ENCODE measurements at places on chromosomes 3 and 15. TPM values are rescaled to one million over a fixed set of nuclear protein-coding genes. Genes with fewer than 3 reads are reported as not detected.

Gene FGF7
- total RNA-seq: under 0.01 TPM

- no peak for DNase-seq
These were observed 23.5 kb downstream of the PYDC2 start for GRCh38 chr3:191484461-191484860.

DNA sequence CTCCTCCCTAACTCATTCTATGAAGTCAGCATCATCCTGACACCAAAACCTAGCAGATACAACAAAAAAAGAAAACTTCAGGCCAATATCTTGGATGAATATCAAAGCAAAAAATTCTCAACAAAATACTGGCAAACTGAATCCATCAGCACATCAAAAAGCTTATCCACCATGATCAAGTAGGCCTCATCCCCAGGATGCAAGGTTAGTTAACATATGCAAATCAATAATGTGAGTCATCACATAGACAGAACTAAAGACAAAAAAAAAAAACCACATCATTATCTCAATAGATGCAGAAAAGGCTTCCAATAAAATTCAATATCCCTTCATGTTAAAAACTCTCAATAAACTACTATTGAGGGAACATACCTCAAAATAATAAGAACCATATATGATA lies 306.8 kb upstream of the TMC3 start:
- DNase-seq: no peak

GRCh38 chr3:67288466-67289106 lies 290.5 kb downstream of the KBTBD8 start:
- no peak for DNase-seq

DNA sequence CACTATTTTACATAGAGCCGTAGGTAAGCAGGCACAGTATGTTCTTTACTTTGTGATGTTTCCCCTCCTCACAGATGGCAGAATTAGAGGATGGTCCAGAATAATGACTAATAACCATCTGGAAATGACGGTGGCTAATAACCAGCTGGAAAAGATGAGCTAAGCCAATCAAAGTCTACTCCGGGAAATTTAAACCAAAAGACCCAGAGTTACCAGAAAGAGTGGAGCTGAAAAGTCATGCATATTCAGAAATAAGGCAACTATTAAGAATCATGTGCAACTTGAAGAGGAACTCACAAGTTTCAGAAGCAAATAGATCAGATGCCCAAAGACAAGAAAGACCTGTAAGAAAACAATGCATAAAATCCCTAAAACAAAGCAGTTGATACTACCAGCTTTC lies 33.6 kb downstream of the DMXL2 start:
- no peak for DNase-seq

DNA sequence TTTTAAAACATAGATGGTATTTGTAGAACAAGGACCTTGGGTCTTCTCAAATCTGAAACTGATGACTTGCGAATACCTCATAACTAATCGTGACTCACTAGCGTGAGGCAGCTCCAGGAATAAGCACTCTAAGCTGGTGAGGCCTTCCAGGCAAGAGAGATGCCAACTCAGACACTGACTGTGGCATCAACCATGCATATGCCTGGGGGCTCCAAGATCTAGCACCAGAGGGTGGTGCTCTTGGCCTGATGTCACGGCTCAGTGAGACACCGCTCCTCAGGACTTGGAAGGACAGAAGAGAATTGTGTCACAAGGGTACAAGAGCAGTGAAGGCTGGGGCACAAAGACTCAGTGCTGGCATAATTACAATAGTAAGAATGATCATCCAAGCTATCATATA lies 125.0 kb upstream of the TRIM42 start:
- DNase-seq: no peak

Gene HOMER2
- total RNA-seq: 1.7 TPM

Measured in dermis blood vessel endothelial cell (primary cell).